Glutamatergic neuron (in vitro differentiated cells): ENCODE measurements at places on chromosomes 5 and 9.

DNA sequence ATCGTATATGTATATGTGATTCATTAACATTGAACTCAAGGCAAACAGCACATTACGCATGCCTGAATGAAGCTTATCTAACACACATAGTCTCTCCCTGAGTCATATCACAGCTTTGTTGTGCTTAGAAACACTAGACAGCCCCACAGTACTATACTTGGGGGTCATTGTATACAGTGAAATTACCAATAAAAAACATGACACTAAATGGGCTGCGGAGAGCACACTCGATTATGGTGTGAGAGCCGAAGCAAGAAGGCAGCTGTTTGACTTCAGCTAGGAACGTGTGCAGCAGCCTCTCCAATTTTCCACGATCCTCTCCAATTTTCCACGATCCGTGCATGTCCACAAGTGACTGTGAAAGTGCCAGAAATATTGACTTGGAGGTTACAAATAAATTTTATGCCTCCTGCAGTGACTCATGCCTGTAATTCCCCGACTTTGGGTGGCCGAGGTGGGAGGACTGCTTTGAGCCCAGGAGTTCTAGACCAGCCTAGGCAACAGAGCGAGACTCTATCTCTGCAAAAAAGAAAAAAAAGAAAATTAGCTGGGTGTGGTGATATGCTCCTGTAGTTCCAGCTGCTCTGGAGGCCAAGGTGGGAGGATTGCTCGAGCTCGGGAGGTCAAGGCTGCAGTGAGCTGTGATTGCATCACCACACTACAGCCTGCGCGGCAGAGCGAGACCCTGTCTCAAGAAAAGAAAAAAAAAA lies 102.4 kb downstream of the DAPK1 start:
- no peak for DNase-seq

- DNase-seq = no peak
Observed at GRCh38 chr5:115439042-115439441, 105.5 kb downstream of the FEM1C start.

DNA sequence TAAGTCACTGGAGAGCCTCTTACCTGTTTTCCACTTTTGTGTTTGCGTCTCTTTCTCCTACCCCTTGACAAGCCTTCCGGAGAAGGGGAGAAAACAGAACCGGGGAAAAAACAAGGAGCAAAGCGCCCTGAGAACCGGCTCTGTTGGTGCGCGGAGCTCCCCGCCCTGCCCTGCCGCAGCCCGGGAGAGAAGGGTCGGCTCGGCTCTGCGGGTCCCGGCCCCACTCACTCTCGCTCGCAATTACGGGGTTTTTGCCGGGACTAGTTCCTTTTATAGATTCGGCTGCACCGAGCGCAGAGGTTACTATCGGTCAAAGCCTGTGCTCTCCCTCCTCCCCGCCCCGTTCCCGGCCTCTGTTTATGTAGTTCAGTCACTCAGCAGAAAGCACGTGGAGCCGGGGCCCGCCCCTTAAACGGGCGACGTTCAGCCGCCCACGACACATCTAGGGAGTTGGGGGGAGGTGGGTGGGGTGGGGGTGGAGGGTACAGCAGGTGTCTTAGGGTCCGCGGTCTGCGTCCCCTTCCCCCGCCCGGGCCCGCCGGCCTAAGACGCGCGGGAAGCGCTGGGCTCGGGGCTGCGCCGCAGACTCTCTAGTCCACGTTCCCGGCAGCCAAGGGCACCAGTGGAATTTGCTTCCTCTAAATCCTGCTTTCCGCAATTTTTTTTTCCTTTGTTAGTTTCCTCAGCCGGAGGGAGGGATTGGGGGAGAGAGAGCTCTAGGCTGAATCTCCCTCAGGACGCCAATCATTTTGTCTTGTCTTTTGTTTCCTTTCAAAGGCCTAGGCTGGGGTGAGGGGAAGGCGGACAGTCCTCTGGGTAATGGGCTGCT lies at the start of gene ABCA1:
Gene ABCA1, minus strand, starts transcription at position 244 of the 829 bp plus-strand sequence. CDS start 24,476 bp downstream, outside the sequence.
- peak; percentile 95 for DNase-seq

- no peak for DNase-seq
Observed at GRCh38 chr9:4318326-4318725, 18.5 kb upstream of the GLIS3 start.

DNA sequence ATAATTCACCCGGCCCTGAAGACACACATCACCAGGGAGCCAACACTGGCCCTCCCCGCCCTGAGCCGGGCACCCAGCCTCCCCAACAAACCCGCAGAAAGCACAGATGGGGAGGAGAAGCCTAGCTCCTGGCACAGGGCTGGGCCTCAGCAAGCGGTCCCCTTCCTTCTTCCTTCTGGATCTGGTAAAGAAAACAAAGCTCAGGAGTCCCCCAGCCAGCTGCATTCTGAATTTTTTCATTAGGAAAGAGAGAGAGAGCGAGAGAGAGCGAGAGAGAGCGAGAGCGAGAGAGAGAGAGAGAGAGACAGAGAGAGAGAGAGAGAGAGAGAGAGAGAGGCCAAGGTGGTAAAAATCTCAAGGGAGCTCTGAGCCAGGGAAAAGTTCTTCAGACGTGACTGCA lies 195.7 kb downstream of the CRB2 start:
- no peak for DNase-seq

GRCh38 chr5:76714751-76715485 lies 1.0 kb upstream of the F2R start:
- DNase-seq = peak; percentile 16

GRCh38 chr5:121164632-121165031 lies 687.0 kb upstream of the FTMT start:
- DNase-seq = no peak

GRCh38 chr5:25970906-25971489 lies 1067.4 kb downstream of the CDH9 start:
- no peak for DNase-seq

GRCh38 chr5:2302169-2302568 lies 419.4 kb upstream of the IRX4 start:
- no peak for DNase-seq
